Osteoblast (primary cell): ENCODE measurements at places on chromosomes 1 and 21. TPM values are rescaled to one million over a fixed set of nuclear protein-coding genes. Genes with fewer than 3 reads are reported as not detected.

KIAA1614 gene
- 11.8 and 12.7 TPM in 2 replicates for total RNA-seq

CR2 gene
- total RNA-seq, result not detected in 2 replicates

NDUFS2 gene
- total RNA-seq, result 103 and 130 TPM in 2 replicates

- H3K27me3 ChIP-seq, result no peaks in the 10 kb centered on the region
- H3K36me3 ChIP-seq, result no peaks in the 10 kb centered on the region
- no peak overlapping the region for H3K27ac ChIP-seq
- no peaks in the 10 kb centered on the region for H3K4me1 ChIP-seq
- no peak for DNase-seq
Measured at GRCh38 chr21:44994047-44994694, 54.3 kb downstream of the SLX9 start.

DNA sequence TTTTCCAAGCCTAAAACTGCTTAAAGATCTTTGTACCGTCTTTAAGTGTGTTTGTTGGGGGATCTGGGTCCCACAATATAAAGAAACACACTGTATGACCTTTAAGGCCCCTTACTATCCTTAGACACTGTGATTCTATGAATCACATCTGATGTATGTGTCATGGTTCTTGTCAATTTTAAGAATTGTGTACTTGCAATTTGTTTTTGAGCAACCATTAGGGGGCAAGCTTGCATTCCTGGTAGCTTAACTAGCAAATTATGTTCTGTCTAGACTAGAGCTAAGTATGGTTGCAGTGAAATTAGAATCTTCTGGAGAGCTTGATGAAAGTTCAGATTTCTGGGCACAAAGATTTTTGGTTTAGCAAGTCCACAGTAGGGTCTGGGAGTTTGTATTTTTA is 219.5 kb downstream of the TPR start:
- peak; percentile 84 for DNase-seq
- H3K27ac ChIP-seq, result no peak overlapping the region
- no peaks in the 10 kb centered on the region for H3K27me3 ChIP-seq
- no peaks in the 10 kb centered on the region for H3K36me3 ChIP-seq
- no peak overlapping the region for H3K4me3 ChIP-seq
- H3K4me1 ChIP-seq, result peaks cover 21% of the 10 kb centered on the region

DNA sequence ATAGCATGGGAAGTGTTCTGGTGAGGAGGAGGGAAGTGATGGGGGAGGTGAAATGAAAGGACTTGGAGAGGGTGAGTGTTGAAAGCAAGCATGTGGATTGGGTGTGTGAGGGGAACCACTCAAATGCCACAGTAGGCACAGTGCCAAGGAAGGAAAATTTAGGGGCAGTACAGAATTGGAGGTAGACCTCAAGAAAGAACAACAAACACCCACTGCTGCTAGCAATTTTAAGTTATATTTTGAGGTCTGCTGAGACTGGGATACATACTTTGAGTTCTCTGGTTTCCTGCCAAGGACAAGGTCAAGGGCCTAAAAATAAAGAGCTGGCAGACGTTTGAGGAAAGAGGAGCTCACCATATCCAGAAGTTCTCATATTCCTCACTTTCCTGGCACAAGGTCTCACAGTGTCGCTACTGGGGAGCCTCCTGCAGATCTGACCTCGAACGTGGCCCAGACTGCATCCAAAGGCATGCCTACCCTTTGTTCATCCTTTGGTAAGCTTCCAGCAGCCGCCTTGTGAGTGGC is 104.0 kb downstream of the BRINP2 start:
- H3K36me3 ChIP-seq, result no peaks in the 10 kb centered on the region
- peak; percentile 58 for DNase-seq
- no peak overlapping the region for H3K4me3 ChIP-seq
- no peak overlapping the region for H3K27ac ChIP-seq
- H3K4me1 ChIP-seq, result peaks cover 13% of the 10 kb centered on the region

DNA sequence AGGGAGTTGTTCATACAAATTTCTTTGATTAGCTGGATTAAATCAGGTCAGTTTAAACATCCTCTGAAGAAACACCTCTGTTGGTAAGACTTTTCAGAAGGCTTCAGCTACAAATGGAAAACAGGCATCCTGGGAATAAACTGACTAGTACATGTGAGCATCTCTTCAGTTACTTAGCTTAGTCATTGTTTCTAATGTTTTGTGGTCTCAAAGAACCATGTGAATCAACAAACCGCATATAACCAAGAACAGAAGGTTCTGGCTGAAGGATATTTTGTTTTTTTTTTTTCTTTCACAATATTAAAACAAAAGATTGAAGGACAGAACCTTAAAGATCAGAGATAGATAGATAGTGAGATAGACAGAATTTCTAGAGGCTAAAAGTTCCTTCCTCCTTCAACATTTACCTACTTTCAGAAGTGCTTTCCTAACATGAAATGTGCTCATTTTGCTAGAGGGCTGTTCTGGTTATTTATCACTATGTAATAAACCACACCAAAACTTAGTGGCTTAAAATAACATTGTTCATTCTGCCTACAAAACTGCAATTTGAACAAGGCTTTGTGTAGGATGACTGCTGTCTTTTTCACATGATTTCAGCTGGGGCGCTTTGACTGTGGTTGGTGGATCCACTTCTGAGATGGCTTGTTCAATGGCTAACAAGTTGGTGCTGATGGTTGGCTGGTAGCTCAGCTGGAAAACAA is 119.8 kb upstream of the PTGFR start:
- peak; percentile 54 for DNase-seq
- peaks cover 22% of the 10 kb centered on the region for H3K4me1 ChIP-seq
- H3K27me3 ChIP-seq, result no peaks in the 10 kb centered on the region
- H3K4me3 ChIP-seq, result no peak overlapping the region

DNA sequence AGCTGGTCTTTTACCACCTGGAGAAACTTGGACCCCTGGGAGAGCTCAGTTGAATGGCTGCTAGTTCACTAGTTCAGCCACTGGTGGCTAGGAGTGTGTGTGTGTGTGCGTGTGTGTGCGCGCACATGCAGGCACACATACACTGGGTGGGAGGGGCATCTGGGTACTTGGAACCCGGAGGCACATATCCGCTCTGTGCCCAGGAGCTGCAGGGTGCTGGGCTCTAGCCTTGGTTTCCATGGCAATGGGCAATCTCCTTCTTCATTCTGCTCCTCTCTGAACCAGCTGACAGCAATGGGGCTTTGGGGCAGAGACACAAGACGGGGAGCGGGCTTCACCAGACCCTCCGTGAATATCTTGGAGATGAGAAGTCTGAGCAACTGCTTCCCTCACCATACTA is 87.1 kb upstream of the DISP3 start:
- no peak overlapping the region for H3K27ac ChIP-seq
- DNase-seq, result no peak
- peaks cover 10% of the 10 kb centered on the region for H3K27me3 ChIP-seq
- H3K4me3 ChIP-seq, result no peak overlapping the region
- no peaks in the 10 kb centered on the region for H3K36me3 ChIP-seq

- DNase-seq, result peak; percentile 32
- H3K4me3 ChIP-seq, result no peak overlapping the region
- no peak overlapping the region for H3K27ac ChIP-seq
- H3K27me3 ChIP-seq, result peaks cover 9% of the 10 kb centered on the region
- H3K36me3 ChIP-seq, result no peaks in the 10 kb centered on the region
- no peaks in the 10 kb centered on the region for H3K4me1 ChIP-seq
Measured at GRCh38 chr1:112296908-112297307, 99.1 kb upstream of the CTTNBP2NL start.

DNA sequence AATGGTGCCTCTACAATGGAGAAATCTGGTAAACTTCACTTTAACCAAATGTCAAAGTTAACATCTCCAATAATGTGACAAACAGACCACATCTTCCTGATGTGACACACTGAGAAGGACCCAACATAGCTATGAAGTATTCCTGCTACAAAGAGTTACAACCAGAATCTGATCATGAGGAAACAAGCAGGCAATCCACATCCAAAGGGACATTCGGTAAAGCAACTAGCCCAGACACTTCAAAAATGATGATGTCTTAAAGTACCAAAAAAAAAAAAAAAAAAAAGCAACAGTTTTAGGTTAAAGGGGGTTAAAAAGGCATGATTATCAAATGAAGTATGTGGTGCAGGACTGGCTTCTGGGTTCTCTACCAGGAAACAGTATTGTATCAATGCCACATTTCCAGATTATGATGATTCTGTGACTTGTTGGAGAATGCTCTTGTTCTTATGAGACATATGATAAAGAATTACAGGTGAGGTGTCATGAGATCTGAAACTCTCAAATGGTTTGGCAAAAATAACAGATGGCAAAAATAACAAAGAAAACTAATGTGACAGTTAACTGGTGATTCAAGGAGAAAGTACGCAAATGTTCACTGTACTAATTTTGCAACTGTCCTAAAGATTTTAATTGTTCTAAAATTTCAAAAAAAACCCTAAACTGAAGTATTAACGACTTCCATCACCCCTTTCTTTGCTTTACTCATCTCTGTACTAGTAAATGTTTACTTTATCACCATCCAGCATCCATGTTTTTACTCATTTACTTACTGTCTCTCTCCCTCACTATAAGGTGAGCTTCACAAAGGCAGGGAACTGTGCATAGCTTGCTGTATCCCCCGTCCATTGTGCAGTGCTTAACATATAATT is 2.8 kb downstream of the CD58 start:
- peaks cover 6% of the 10 kb centered on the region for H3K27me3 ChIP-seq
- H3K27ac ChIP-seq, result no peak overlapping the region
- no peak for DNase-seq
